Activated naive CD8-positive, alpha-beta T cell treated with anti-CD3 and anti-CD28 coated beads for 36 hours (primary cell): ENCODE measurements at places on chromosomes 7 and 10. TPM values are rescaled to one million over a fixed set of nuclear protein-coding genes. Genes with fewer than 3 reads are reported as not detected.
A peak's percentile ranks its signal among the peaks of the same experiment; 100 is the strongest.

DNA sequence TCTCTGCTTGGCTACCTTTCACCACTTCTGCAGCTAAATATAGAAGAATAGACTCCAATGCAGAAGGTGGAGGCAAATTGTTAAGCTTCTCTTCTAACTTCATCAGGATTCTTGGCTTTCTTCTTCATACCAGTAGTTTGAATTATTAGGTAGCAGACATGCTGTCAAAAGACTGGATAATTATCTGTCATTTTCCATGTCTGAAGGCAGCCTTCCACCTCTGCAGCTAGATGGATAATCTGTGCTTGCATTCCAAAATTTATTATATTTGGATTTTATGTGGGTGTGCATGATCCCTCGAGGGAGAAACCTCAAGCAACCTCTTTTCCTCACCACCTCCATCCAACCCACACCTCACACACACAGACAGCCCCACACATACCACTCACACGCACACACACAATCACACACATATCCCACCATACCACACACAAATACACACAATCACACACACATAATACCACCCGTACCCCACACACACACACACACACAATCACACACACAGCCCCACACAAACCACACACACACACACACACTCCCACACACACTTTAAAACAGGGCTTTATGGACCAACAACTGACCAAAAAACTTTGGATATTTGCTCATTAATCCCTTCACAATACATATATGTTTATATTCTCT lies 145.0 kb downstream of the C7orf25 start:
- no peak for DNase-seq

AQP1 gene
- 0.10 TPM for total RNA-seq

GRCh38 chr10:90148116-90148855 lies 446.9 kb downstream of the KIF20B start:
- DNase-seq = no peak

CTBP2 gene
- total RNA-seq = 0.25 TPM

DNA sequence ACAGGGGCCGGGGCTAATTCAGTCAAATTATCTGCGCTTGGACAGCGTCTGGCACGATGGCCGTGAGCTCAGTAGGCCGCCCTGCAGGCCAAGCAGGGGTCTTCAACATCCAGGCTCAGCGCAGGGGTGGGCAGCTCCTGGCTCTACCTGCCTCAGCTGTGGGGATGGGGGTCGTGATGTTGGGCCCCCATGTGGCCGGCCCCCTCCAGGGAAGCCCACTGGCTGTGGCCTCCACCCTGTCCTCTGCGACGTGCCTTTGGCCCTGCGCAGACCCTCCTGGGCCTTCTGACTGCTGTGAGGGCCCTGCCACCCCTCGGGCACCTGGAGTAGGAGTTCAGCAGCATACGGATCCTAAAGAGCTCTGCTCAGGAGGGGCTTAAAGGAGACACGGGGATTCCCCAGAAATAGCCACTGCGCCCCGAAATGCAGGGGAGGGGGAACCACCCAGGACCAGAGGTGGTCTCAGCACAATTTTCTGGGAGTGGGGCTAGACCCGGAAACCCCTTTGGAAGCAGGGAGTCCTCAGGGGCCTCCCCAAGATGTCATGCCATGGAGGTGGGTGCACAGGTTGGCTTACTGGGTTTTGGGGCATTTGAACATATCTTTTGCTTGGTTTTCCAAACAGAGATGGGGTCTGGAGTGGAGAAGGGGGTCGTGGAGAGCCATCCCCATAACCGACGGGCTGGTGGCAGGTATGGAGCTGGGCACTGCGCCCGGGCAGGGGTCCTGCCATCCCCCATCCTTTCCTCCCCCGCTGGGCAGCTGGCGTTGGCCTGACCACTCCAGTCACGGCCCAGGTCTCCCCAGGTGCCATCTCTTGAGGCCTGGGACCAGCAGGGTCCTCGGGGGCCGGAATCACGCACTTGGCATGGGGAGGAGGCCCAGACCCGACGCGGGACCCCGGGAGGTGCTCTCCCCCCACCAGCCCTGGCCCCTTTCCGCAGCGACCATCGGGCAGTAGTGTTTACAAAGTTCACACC lies 4.0 kb upstream of the ADAP1 start:
- no peak for DNase-seq

ACSM6 gene
- total RNA-seq = not detected

SPDYE11 gene
- not detected for total RNA-seq

DNA sequence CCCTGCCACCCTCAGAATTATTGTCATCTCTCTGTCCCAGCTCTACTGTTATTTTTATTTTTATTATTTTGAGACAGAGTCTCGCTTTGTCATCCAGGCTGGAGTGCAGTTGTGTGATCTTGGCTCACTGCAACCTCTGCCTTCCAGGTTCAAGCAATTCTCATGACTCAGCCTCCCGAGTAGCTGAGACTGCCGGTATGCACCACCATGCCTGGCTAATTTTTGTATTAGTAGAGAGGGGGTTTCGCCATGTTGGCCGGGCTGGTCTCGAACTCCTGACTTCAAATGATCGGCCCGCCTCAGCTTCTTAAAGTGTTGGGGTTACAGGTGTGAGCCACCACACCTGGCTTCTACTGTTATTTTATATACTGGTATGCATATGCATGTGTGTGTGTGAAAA lies 11.0 kb downstream of the CALHM2 start:
- no peak for DNase-seq

DNA sequence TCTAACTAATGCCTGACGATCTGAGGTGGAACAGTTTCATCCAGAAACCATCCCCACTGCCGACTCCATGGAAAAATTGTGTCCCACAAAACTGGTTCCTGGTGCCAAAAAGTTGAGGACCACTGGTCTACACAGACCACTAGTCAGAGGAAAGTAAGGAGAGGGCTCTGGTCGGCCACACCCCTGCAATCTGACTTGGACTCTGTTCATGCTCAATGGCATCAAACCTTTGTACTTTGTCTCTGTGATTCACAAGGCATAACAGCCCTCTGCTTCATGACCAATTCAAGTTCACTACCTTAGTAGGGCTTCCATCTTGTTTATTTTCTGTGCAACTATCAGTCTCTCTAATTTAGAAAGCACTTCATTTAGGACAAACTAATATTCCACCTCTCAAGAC lies 1.8 kb downstream of the TUBAL3 start:
- no peak for DNase-seq

MRC1 gene
- not detected for total RNA-seq

DNA sequence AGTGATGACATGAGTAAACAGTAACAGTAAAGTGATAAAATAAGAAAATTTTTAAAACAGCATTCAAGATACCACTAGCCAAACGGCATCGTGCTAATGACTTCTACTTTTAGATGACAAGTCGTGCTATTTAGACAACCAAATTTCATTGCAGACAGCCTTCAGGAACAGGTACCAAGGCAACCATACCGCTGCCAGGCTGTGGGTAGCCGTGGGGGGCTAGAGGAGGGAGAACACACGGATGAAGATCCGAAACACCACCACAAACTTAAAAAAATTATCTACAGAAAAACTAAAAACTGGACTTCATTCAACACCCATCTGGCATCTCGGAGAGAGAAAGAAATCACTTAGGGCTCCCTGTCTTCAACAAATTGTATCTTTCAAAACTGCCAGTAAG lies 89.6 kb downstream of the RSU1 start:
- no peak for DNase-seq

RSPH10B gene
- not detected for total RNA-seq

DNA sequence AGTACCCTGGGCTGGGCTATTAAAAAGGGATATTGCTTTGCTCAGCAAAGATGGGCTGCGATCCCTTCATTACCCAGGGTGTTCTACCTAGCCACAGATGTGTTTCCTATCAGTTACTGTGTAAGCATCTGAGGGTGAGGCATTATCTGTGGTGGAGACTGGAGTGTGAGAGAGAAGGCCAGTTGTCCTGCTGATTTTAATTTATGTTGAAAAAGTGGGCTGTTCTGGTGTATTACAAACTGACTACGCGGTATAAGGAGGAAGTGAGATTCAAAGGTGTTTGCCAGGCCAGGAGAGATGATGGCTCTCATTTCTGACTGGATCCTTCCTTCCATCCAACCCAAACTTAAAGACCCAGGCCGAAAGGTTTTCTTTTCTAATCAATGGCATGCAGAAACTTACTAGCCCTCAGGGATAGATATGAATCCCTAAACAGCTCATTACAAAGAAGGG lies 7.6 kb downstream of the TCF7L2 start:
- no peak for DNase-seq

- no peak for DNase-seq
These were observed 64.6 kb upstream of the STEAP1B start for GRCh38 chr7:22564511-22565045.

VWDE gene
- total RNA-seq = 0.98 TPM

DNA sequence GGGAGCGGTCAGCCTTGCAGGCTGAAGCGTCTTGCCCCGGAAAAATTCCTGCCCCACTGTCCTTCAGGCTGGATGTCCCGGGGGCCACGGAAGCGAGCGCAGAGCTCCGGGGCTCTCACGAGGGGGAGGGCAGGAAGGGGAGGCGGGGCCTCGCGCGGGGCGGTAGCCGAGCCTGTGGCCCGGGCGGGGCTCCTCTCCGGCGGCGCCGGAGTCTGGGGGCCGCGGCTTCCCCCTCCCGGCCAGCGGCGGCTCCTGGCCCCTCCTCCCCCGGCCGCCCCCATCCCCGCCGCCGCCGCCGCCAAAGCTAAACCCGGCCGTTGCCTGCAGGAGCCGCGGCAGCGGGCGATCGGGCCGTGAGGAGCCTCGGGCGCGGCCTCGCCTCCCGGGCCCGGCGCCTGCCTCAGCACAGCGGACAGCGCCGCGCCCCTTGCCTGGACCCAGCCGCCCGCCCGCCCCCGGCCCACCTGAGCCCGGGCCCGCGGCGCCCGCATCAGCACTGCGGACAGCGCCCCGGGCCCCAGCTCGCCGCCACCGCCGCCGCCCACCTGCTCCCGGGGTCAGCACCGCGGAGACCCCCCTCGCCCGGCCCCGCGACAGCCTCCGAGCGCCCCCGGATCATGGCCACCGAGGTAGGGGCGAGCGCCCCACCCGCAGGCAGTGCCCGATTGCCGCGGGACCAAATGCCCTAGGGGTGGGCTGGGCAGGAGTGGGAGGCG lies at the start of gene GOLGA7B:
Gene GOLGA7B, plus strand, starts transcription at position 157 of the 716 bp plus-strand sequence. Its CDS starts 461 bp downstream, at position 618.
- peak; percentile 66 for DNase-seq

DNA sequence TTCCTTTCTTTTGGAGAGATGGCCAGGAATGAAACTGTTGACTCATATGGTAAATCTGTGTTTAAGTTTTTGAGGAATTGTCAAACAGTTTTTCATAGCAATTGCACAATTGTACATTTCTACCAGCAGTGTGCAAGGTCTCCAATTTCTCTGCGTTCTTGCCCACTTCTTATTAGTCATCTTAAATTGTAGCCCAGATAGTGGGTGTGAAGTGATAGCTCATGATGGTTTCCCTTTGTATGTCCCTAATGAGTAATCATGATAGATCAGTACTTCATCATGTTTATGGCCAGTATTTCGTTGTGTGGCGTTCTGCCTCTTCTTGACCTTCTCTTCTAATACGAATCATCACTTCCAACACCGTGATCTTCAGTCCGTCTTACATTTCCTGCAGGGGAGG lies 136.3 kb downstream of the DOCK1 start:
- DNase-seq = no peak

DNA sequence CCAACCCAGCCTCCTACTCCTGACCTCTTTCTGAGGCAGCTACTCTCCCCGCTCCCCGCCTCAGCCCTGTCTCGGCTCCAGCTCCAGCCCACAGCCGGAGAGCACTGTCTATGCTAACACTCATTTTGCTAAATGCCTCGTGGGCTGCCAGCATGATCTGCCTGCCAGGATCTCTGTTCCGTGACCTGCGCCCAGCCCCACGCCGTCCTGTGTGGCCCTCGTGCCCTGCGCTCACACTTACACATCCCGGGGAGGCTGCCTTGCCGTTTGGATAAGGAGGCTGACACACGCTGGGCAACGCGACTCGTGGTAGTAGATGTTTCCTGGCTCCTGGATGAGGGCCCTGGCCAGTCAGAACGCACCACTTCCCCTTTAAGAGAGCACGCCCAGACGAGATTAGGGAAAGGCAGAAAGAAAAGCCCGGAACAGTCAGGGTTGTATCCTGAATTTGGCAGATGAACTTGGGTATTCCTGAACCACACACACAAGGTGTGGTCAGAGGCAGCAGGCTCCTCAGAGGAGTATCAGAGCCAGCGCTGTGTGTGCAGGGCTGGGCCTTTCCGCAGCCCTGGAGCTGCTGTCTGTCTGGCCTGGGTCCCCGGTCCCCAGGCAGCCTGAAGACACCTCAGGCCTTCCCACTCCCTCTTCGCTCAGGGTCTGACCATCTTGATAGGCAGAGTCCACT lies 97.7 kb upstream of the EFCAB10 start:
- DNase-seq = no peak

GRCh38 chr10:77060913-77061312 lies 576.7 kb downstream of the KCNMA1 start:
- no peak for DNase-seq

GRCh38 chr7:29091715-29092114 lies 54.6 kb downstream of the CPVL start:
- no peak for DNase-seq

DNA sequence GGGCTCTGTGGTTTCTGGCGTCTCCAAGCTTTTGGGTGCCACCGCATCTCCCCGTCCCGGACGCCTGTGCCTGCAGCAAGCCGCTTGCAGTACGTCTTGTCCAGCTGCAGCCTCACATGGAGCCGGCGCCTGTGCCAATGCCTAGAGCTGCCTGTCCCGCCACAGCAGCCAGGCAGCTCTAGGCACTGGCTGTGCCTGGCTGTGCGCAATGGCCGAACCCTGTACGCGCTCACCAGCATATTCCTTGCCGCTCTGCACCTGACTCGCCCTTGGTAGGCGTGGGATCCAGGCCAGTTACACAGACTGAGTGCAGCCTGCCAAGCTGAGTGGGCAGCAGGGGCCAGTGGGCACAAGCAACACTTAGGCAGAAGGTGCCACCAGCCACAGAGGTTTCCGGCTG lies 381.2 kb upstream of the SORCS1 start:
- no peak for DNase-seq

LOXL4 gene
- not detected for total RNA-seq

SPDYE8 gene
- not detected for total RNA-seq

- no peak for DNase-seq
These were observed 197.3 kb upstream of the PPP2R2D start for GRCh38 chr10:131703541-131703940.

- no peak for DNase-seq
These were observed 1.7 kb downstream of the VPS37D start for GRCh38 chr7:73669288-73669701.

DNA sequence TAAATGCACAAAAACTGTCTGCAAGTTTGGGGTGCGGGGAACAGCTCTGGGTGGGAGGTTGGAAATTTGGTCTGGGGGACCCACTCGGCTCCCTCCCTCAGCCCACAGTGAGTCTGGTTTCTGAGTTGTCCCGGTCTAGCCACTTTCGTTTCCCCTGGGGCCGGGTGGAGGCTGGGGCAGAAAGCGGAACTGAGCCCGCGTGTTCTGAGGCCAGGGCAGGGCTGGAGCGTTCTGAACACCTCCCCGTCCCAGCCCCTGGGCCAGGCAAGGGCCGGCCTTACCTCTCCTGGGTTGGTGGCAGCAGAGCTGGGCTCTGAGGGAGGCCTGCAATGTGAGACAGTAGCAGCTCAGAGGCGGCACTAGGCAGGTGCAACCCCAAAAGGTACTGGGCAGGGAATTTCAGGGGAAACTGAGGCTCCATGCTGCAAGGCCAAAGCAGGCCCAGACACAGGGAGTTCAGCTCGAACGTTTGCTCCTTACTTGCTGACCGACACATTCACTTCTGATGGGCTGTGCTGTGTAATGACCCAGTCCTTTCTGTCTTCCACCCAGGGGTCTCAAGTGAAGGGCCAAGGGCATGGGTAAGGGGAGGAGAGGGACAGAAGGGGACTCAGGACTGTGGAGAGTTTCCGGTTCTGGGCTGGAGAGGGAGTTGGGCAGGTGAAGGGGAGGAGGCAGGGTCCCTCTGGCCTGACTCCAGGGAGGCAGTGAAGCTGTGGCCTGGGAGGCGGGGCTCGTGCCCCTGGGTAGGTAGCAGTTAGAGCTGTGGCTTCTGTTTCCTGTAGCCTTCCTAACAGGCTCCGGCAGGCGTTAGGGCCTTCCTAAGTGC lies 3.0 kb downstream of the IRF5 start:
- no peak for DNase-seq
